ENCODE measurements at places on chromosomes 6 and 20.

DNA sequence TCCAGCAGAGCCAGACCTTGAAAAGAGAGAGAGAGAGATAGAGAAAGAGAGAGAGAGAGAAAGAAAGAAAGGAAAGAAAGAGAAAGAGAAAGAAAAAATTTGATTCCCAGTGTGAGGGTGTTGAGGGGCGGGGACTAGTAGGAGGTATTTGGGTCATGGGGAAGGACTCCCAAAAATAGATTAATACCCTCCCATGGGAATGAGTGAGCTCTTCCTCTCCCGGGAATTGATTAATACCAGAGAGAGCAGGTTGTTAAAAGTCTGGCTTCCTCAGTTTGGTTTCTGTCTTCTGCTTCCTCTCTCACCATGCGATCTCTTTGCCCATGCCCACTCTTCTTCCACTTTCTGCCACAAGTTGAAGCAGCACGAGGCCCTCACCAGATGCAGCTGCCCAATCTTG lies 28.8 kb upstream of the CFAP206 start:
- no peak for DNase-seq

DNA sequence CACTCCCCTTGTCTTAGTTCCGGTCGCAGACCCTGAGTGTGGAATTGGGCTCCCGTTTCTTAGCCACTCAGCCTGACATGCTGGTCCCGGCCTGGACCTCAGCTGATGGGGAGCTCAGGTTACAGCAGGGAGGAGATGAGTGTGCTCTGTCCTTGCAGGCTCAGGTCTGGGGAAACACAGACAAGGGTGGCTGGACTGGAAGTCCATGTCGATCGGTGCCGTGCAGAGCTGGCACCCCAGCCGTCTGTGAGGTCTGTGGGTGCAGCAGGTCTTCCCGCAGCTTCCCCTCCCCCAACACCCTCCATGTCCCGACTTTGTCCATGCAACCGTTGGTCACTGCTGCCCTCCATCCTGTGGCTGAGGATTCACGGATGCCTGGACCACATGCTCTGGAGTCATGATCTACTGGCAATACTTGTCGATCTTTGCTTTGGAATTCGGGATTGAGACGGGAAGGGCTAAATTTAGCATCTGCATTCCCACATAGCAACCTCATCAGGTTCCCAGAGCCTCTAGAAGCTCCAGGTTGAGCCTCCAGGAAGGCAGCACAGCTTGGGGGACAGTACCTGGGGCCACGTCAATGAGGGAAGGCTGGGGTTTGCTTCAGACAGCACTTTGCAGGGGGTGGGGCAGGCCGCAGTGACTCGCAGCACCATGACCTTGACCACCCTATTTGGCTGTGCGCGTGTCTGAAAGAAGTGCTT lies 118.8 kb downstream of the PSMB1 start:
- no peak for DNase-seq

- no peak for DNase-seq
Measured at GRCh38 chr20:59682603-59683002, 78.3 kb downstream of the PHACTR3 start.

DNA sequence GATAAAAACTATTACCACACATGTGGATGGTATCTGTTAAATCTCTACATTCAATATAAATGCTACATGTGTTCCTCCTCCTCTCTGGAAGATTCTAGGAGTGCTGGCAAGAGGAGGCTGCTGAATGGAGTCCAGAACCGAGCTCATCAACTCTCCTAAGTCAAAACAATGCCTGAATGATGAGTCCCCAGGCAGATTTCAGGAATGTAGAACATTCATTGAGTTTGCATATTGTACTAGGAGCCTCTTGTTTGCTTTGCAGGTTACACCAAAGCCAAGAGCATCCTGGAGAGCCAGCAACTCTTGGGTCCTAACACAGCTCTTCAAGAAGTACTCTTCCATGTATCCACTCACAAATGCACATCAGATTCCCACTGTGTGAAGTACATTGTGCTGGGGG lies 117.6 kb upstream of the UST start:
- no peak for DNase-seq

DNA sequence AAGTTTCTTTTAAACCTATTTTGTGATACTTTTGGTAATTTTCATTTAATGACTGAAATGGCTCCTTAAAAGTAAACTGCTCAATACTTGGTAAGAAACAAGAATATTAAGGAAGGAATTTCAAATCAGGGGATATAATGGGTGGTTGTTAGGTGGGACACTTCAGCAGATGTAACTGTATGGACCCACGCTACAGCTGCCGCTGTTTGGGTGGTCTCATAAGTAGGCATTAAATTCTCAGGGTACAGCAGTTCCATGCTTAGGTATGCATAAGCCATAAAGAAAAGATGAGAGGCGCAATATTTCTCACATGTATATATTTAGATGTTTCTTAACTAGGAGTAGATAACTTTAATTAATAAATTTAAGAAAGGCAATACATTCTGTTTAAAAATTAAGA lies 35.0 kb downstream of the COL19A1 start:
- DNase-seq: no peak
